ENCODE measurements at places on chromosomes 16 and 17.

- DNase-seq, result no peak
These were observed 6.3 kb upstream of the MAPK7 start for GRCh38 chr17:19372011-19372370.

- no peak for DNase-seq
These were observed 69.1 kb downstream of the KLHDC4 start for GRCh38 chr16:87696726-87697125.

DNA sequence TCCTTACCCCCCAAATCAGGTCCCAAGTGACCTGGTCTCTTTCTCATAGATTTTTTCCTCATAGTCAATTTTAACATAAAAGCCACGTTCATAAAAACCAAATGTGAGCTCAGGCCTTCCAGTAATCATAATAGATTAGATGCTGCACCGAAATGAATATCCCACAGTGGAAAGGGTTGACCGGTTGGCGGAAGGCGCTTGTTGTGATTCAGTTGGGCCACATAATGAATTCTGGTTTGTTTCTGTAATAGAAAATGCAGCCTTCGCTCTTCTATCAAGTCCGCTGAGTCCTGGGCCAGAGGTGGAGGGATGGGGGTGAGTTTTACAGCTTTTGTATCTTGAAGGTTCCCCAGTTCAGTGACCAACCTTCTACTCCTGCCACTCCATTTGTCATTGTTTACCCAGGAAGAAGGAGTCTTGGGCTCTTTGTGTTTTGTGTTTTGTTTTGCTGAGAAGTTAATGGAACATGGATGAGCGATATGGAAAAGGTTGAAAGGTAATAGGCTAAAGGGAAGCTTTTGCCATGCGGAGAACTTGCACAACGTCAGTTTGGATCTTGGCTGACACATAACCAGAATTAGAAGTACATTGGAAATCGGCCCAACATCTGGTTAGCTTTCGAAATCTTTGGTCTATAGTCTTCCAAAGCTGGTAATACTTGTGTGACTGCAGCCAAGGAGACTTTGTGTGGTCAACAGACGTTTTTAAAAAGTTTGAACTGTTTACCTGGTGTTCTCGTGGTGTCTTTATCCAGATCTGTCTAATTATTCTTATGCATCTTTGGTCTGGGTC lies 89.5 kb downstream of the CLEC16A start:
- DNase-seq, result no peak

GRCh38 chr17:39772987-39773934 lies 35.5 kb downstream of the GRB7 start:
- no peak for DNase-seq

DNA sequence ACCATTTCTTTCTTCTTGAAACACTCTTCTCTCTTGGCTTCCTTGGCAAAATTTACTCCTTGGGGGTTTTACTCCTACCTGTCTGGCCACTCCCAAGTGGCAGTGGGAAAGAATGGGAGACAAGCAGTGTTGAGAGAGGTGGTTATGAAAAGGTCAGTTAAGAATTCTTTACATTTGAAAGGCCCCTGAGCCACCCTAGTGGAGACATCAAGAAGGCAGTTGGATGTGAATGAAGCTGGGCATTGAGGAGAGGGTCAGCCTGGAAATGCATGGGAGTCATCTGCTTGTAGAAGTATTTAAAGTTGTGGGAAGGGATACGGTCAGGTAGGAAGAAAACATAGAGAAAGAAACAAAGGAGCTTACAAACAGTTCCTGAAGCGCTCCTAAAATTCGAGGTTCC lies 42.3 kb upstream of the CCNF start:
- DNase-seq, result no peak

- DNase-seq, result peak; percentile 36
These were observed 10.6 kb upstream of the CCL5 start for GRCh38 chr17:35890774-35891155.

- DNase-seq, result no peak
These were observed 129.9 kb upstream of the CACNG5 start for GRCh38 chr17:66704858-66705520.

GRCh38 chr17:4938688-4939545 lies 929 bp downstream of the SLC25A11 start:
- no peak for DNase-seq

- DNase-seq, result no peak
These were observed 12.2 kb downstream of the HIC1 start for GRCh38 chr17:2067048-2067561.

GRCh38 chr16:8943966-8944759 lies 19.5 kb downstream of the USP7 start:
- DNase-seq, result no peak

DNA sequence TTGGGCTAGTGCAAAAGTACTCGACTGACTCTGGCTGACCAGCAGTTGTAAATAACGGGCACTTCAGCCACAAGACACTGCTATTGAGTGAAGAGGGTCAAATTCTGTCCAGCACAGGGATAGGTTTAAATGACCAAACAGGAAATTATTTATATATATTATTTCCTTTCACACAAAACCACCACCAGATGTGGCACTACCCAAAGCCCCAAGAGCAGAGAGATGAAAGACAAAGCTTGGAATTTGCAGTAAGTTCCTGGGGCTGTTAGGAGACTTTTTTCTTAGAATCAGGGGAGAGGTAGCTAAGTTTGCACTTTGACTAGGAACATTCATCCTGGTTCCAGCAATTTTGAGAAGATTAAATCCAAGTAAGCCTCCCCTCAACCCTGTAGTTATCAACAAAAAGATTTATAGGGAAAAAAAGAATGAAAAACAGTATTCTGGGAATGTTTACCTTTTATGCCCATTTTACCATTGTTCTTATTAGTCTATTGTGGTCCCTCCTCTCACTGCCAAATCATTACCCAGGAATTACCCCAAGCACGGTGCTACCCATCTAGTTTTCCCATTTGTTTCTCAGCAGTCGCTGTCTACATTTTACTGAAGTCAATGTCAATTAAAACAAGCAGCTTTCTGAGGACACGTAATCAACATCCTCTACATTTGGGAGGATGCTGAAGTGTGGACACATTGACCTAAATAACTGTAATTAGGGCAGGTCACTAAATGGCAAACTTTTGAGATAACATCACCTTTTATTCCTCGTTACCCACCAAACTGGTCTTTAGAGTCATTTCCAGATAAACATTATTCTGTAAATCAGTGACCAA lies 43.5 kb downstream of the GRB7 start:
- no peak for DNase-seq

GRCh38 chr17:37463039-37463438 lies 26.7 kb upstream of the DUSP14 start:
- DNase-seq, result no peak

GRCh38 chr17:4195306-4195705 lies 52.3 kb downstream of the CYB5D2 start:
- no peak for DNase-seq
